ENCODE measurements at places on chromosomes 3 and 15.

GRCh38 chr3:123083383-123084124 is 16.7 kb downstream of the PDIA5 start:
- no peak for DNase-seq

DNA sequence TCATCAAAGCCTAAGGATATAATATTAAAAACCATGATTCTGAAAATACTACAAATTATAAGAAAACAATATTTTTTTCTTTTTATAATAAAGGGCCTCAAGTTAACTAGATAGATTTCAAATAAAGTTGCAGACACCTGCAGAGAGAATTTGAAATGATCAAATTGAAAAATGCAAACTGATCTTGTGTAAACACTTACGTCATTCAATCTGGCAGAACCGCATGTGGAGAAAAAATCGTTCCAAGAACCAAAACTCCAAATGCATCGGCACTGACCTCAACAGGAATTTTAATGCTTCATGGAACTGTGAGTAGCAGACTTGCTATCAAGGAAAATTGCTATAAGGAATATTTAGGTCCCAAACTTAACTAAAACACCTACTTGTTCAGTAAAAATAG is 17.2 kb downstream of the CPA3 start:
- DNase-seq = no peak

- DNase-seq = no peak
These were observed 83.3 kb upstream of the KCNH8 start for GRCh38 chr3:19065027-19065426.

GRCh38 chr15:73175382-73175781 is 123.1 kb downstream of the NEO1 start:
- DNase-seq = no peak

GRCh38 chr3:160780245-160780644 is 24.2 kb downstream of the PPM1L start:
- no peak for DNase-seq

DNA sequence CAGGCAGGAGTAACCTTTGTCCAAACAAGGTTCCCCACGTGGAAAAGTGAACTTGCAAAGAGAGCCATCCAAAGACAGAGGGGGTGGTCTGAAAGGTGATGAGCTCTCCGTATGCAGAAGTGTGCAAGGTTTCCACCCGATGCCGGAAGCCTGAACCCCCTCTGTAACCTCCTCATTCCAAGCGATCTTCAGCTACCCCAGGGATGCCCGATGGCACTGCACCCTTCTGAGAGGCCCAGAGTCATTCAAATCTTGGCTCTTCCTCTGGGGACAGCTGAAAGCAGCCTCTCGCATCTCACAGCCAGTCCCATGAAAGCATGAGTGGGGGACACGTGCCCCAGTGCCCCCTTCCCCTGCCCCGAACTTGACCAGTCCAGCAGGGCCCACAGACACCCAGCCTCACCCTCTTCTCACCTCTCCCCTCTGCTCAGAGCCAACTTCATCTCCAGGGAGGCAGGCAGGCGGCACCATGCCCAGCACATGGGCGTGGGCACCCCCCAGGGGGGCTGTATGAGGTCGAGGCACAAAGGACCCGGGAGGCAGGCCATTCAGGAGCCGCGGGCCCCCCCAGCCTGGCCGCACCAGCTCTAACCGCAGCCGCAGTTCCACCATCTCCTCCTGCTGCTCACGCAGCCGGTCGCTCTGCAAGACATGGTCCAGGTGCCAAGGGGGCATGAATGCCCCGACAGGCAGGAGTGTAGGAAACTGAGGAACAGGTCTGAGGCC is 8.7 kb downstream of the KIF7 start:
- DNase-seq = no peak

DNA sequence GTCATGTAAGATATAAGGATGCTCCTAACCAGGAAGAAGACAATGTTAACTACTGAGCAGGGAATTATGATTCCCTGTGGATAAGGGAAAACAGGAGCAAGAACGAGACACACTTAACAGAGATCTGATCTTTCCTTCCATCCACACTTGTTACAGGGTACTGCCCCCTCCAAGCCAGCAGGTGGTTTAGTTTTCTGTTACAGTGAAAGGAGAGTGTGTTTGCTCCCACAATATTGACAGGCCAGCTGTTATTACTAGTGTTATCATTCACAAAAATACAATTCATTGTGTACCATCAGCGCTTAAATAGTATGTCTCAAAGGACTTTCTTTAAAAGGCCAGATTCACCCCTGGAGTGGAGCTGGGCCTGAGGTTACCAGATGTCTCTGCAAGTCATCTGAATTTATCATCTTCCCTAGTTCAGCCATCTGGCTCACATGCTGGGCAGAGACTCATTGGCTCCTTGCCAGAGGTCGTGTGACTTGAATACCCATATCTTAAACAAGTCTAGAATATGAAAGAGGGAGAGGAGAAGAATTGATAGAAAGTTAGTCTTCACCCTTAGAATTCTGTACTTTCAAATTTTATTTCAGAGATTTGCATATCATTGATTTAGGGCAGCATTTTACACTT is 16.8 kb upstream of the FMN1 start:
- no peak for DNase-seq

- no peak for DNase-seq
These were observed 48.5 kb downstream of the GRIP2 start for GRCh38 chr3:14491396-14492190.

- no peak for DNase-seq
These were observed 58.3 kb upstream of the GADL1 start for GRCh38 chr3:30952786-30953185.

- DNase-seq = peak; percentile 82
These were observed 11.1 kb downstream of the SLC6A6 start for GRCh38 chr3:14413381-14414071.

DNA sequence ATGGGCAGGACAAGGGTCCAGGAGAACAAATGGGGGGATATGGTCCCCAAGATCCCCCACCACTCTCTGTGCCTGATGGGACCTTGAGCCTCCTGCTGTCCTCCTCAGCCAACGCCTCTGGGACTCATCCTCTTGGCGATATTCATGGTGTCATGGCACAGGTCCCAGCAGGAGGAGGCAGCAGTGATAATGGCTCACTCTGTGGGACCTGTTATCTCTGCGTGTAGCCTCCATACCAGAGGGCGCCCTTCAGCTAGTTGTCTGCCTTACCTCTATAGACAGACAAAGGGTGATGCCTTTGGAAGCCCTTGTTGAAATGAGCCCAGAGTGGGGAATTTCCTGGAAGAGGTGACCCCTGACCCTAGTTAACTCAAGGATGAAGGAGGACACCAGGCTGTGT is 7.4 kb downstream of the ZBTB47 start:
- peak; percentile 53 for DNase-seq

- no peak for DNase-seq
These were observed 21.7 kb upstream of the EPHB3 start for GRCh38 chr3:184539801-184540435.

DNA sequence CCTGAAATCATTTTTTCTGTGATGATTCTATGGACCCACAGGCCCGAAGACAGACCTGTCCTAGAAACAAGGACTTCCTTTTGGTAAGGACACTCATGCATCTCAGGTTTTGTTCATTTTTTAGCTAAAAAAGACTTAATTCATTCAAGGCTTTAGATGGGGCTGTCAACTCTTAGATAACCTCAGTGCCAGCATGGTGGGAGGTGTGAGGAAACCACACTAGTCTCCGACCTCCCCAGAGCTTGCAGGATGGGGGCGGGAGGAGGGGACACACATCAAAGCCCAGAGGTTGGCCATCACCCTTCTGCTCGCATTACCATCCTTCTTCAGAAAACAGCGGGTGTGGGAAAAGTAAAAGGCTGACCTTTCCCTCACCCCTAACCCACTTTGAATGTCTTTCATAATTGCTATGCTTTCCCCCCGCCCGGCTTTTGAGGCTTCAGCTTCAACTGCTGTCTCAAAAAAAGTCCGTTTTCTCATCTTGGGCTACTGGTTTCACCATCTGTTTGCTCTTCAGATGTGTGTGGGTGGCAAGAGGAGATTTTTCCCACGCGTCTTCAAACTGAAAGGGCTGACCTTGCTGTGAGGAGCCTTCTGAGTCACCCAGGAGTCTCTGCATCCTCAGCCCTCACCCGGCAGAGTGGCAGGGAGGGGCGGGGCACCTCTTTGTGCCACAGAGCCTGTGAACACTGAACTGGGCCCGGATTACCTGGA is 27.6 kb upstream of the CXCR6 start:
- peak; percentile 58 for DNase-seq

GRCh38 chr15:41494922-41495735 is 1.5 kb downstream of the ITPKA start:
- DNase-seq = no peak

- no peak for DNase-seq
These were observed 722.3 kb upstream of the LMCD1 start for GRCh38 chr3:7779331-7779730.

DNA sequence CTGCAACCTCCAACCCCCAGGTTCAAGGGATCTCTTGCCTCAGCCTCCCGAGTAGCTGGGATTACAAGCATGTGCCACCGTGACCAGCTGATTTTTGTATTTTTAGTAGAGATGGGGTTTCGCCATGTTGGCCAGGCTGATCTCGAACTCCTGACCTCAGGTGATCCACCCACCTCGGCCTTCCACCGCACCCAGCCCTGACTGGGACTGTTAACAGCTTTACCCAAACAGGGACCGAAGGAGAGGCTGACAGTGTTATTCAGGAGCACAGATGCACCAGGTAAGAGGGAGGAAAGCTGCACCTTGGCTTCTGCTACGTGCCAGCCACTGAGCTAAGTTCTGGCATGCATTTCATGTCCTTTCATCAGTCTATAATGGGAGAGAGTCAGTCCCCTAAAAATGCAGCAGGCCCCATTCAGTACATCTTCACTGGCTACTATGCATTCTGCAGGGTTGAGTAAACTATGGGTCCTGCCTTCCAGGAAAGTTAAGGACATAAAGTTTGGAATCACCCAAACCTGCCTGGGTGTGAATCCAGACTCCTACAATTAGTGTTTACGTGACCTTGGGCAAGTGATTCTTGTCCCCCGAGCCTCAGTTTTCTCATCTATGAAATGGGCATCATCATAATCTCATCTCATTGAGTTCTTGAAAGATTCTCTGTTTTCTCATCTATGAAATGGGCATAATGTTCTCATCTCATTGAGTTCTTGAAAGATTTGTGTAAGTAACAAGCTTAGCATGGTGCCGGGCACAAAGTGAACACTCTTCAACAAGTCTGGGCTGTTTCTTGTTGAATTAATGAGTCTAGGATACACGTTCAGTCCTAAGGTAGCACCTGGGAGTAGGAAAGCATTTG is 82.2 kb downstream of the CPN2 start:
- peak; percentile 29 for DNase-seq

DNA sequence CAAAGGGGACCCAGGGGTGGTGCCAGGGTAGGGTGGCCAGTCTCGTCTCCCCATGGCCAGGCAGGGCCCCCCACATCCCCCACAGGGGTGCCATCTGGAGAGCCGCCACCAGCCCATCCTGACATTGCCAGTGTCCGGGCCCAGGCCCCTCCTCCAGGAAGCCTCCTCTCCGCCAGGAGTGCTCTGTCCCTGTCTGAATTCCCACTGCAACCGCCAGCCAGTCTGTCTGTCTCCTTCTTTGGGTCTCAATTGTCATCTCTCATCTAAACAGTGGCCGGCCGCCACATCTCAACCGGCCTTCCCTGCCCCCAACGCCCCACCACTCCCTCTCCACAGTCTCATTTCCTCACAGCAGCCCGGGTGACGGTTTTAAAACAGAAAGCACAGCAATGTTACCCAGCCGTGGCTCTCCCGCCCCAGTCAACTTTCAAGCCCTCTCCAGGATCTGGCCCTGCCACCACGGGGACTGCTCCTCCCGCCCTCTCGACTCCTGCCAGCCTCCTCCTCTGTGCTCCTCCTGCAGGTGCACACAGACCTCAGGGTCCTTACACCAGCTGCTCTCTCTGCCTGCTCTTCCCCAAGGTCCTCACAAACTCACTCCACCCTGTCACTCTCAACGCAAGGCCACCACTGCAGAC is 57.0 kb downstream of the IQSEC1 start:
- no peak for DNase-seq

- DNase-seq = no peak
These were observed 336.4 kb upstream of the SATB1 start for GRCh38 chr3:18761530-18761929.

DNA sequence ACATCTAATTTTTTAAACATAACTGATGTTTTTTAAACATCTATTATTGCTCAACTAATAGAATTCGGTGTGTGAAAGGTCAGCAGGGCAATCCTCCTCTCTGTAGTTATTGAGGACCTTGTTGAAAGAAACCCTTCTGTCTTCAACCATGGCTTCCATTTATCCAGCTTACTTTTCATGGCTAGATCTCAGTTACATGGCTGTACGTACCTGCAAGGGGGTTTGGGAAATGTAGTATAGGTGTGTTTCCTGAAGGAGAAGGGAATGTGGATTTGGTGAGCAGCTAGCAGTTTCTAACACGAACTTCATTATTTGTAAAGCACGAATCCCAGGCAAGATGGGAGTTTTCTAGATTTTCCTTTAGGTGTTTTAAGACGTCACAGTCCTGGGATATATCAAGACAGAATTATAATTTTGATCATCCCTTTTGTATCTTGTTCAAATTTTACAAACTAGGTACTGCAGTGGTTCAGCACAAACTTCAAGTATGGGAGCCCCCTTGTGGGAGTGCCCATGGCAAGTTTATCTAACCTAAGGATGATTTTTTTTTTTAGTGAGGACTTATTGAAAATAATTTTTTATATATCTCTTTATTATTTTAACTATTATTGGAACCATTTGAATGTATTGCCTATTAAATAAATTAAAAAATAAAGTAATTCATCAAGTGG is 41.6 kb downstream of the FBXL2 start:
- no peak for DNase-seq

- no peak for DNase-seq
These were observed 18.6 kb downstream of the SOX2 start for GRCh38 chr3:181730316-181730715.

DNA sequence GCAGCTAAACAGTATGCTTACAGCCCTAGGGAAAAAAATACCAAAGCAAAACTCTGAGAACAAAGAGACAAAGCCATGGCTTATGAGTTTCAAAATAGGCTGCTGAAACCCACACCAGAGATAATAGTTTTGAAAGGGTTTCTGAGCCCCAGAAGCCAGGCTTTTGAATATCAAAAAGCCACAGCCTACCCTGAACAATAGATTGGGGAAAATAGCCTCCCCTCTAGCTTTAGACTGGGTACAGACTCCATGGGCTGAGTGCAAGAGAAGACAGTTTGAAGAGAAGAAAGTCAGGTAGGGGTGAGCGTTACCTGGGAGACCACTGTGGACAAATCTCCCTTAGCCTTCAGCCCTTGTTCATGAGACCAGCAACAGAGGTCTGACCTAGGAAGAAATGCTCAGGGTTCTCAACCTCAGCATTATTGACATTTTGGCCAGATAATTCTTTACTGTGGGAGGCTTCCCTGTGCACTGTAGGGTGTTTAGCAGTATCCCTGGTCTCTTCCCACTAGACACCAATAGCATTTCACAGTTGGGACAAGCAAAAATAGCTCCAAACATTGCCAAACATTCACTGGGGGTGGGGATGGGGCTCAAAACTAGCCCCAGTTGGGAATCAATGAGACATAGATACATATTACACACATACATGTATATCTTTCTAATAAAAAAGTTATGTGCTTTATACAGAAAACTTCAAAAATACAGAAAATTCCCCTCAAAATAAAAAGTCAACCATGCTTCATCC is 11.6 kb upstream of the TAFA4 start:
- no peak for DNase-seq

GRCh38 chr3:37588758-37589157 is 272.9 kb upstream of the CTDSPL start:
- DNase-seq = no peak

All from islet precursor cell (in vitro differentiated cells).